ENCODE measurements at places on chromosomes 1 and 21.

- no peak for DNase-seq
Measured at GRCh38 chr1:192559115-192560006, 16.2 kb upstream of the RGS1 start.

GRCh38 chr21:29105218-29105617, 25.2 kb upstream of the MAP3K7CL start:
- DNase-seq = no peak

- no peak for DNase-seq
Measured at GRCh38 chr1:6970221-6970620, 185.0 kb downstream of the CAMTA1 start.

DNA sequence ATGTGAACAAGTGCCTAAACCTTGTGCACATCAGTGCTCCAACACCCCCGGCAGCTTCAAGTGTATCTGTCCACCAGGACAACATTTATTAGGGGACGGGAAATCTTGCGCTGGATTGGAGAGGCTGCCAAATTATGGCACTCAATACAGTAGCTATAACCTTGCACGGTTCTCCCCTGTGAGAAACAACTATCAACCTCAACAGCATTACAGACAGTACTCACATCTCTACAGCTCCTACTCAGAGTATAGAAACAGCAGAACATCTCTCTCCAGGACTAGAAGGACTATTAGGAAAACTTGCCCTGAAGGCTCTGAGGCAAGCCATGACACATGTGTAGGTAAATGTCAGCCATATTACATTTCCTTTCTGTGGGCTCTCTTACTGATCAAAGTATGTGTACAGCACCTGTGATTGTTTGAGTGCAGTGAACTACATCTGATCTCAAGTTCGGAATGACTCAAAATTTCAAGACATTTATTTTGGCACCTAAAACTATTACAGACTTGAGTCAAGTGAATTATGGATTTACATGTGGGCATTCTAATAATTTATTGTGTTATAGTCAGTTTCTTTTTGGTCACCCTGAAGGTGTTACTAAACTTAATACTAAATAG, 196.5 kb downstream of the TPR start:
- DNase-seq = no peak

- no peak for DNase-seq
Measured at GRCh38 chr1:171622152-171622462, at the start of gene MYOCOS. Gene MYOCOS, plus strand, starts transcription at chr1:171622243. Its CDS starts 1,641 bp downstream, at chr1:171623884.

DNA sequence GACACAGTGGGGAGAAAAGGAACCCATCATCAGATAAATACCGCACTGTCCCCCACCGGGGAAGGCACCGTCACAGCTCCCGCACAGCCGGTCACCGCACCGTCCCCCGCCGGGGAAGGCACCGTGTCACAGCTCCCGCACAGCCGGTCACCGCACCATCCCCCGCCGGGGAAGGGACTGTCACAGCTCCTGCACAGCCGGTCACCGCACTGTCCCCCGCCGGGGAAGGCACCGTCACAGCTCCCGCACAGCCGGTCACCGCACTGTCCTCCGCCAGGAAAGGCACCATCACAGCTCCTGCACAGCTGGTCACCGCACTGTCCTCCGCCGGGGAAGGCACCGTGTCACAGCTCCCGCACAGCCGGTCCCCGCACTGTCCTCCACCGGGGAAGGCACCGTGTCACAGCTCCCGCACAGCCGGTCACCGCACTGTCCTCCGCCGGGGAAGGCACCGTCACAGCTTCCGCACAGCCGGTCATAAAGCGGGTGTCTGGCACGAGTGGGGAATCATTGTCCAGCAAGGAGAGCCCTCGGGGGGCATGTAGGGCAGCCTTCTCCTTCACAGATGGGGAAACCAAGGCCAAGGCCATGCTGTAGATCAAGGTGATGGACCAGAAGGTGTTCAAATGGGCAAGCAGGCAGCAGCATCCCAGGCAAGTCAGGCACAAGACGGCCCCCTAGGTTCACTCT, 280.1 kb downstream of the NPHP4 start:
- no peak for DNase-seq

GRCh38 chr1:17984583-17984982, 123.0 kb upstream of the IGSF21 start:
- no peak for DNase-seq

DNA sequence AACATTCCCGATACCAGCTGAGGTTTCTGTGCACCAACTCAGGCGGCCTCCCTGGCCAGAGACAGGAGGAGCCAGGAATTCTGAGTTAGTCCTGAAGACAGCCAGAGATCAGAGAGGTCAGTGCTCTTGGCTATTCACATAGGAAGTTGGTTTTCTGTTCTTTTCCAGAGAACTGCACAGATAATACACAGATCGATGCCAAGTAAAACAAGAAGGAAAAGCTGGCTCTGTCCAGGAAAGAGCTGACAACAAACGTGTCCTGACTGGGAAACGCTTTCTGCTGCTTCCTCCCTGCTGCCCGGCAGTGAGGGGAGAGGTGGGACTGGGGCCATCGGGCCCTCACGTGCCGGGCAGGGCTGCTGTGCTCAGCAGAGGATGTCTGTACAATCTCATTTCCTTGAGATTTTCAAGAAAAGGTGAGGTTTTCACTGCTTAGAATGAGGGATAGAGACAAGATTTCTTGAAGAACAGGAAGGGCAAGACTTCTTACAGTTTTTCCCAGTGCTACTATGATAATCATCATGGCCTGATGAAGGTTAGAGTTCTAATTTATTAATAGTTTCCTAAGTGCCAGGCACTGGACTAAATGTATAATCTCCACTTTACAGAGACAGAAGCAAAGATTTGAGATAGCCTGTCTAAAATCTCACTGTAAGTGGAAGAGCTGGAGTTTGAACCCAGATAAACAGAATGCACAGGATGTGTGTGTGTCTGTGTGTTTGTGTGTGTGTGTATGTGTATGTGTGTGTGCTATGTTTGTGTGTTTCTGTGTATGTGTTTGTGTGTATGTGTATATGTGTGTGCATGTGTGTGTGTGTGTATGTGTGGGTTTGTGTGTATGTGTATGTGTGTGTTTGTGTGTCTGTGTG, 211.0 kb upstream of the RAB4A start:
- DNase-seq = no peak

- DNase-seq = peak; percentile 61
Measured at GRCh38 chr1:117754061-117754969, 148.5 kb downstream of the TENT5C start.

DNA sequence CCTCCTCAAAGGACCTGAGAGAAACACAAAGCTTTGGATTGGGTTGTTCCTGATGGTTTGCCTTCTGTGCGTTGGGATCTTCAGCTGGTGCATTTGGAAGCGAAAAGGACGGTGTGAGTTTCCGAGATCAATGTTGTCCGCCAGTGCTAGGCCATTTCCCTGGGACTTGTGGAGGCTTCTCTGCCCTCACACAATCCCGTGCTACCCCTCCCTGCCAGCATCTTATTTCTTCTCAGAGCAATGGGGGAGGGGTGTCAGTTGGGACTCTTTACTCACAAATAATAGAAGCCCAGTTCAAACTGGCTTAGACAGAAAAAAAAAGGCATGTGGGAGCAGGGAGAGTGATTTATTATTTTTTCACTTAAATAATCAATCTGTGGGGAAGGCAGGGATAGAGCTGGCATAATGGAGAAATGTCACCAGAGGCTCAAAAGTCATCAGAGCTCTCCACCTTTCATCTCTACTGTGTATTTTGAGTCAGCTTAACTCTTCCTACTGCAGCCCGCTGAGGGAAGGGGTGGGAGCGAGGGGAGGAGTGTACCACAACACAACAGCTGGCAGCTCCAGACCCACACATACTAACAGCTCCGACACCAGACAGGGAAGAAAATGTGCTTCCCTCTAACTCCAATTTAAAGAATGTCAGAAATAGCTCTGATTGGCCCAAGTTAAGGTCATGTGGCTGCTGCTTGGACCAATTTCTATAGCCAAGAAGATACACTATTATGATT, 22.4 kb downstream of the LY9 start:
- DNase-seq = no peak

GRCh38 chr21:19468991-19469715, 1065.6 kb upstream of the TMPRSS15 start:
- no peak for DNase-seq

GRCh38 chr1:195278644-195279043, 1329.6 kb downstream of the KCNT2 start:
- DNase-seq = no peak

GRCh38 chr1:25197235-25197975, 34.9 kb downstream of the SYF2 start:
- no peak for DNase-seq

DNA sequence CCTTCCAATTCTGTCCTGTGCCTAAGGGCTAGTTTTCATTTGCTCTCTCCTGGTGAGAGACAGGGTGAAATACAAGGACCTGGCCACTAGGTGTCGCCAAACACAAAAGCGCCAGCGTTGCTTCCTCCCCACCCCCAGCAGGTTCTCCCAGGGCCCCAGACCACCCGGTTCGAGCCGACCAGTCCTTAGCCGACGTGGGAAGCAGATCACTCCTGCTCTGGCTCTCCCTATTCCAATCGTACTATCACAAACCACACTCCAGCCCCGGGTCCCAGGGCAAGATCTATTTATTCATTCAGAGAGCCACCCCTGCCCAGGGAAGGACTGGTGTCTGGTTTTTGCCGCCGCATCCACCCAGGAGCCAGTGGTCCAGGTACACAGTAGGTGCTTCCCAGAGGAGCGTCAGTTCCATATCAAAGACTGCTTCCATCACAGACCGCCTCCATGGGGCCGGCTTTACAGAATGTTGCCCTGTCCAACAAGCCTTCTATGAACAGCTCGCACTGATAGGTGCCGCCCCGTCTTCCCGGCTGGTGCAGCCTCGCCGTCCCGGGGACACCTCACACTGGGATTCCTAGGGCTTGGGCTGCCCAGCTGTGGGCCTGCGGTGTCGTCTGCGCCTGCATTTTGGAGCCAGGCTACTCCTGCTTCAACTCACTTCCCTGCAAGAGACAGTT, 35.0 kb downstream of the CTNNBIP1 start:
- DNase-seq = peak; percentile 79

DNA sequence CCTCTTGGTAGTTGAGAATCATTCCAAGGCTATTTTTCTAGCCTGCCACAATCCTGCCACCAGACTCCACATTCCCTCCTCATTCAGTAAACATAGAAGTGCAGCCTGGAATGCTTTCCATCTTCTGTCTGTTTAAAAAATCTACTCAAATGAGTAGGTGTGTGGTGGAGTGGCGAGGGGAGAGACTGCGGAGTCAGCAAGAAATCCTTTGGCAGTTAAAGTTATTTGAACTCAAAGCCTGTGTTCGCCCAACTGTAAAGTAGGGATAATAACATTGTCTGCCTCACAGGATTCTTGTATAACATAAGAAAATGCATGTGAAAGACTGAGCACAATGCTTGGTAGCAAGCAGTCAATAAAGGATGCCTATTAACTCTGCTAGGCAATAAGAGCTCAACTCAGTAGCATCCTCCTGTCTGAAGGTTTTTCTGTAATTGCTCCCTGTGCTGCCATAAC, 22.2 kb upstream of the DPT start:
- DNase-seq = no peak

- DNase-seq = no peak
Measured at GRCh38 chr21:16279731-16280581, 550.2 kb downstream of the USP25 start.

GRCh38 chr1:66623812-66624211, 89.9 kb downstream of the SGIP1 start:
- DNase-seq = no peak

DNA sequence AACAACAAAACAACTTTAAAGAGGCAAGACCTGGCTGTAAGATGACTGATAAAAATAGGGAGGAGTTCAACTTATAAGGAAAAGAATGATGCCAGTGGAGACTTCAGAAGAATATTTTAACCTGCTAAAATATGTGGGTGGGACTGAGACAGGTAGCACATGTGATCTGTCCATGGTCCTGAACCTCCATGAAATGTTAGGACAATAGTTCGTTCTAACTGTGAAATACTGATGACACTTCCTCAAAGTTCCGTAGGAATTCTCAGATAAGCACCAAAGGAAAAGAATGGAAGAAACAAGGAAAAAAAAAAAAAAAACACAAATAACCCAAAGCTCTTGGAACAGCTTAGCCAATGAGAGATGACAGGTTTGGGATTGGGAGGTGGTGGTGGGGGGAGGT, 44.7 kb downstream of the CDC42BPA start:
- DNase-seq = peak; percentile 0

GRCh38 chr1:186236921-186237320, 138.1 kb downstream of the TPR start:
- DNase-seq = no peak

DNA sequence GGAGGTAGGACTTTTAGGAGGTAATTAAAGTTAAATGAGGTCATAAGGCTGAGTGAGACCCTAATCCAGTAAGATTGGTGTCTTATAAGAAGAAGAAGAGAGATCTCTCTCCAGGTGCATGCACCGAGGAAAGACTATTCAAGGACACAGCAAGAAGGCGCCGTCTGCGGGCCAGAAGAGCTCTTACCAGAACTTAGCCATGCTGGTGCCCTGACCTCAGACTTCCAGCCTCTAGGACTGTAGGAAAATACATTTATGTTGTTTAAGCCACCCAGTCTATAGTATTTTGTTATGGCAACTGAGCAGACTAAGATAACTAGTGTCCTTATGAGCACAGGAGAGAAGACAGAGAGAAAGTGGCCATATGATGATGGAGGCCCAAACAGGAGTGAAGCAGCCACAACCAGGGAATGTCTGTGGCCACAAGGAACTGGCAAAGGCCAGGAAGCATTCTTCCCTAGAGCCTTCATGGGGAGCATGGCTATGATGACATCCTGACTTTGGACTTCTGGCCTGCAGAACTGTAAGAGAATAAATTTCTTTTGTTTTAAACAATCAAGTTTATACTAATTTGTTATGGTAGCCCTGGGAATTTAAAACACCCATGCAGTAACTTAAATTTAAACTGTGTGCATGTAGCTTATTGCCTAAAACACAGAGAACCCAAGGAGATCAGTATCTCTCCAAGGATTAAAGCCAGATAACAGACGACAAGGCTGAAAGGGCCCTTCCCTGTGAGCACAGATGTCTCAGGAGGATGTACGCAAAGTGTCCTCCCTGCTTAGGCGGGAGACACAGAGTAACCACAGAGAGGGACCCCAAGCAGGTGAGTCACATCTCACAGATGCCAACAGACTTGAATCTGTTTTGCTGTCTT, 9.9 kb upstream of the CD58 start:
- no peak for DNase-seq

DNA sequence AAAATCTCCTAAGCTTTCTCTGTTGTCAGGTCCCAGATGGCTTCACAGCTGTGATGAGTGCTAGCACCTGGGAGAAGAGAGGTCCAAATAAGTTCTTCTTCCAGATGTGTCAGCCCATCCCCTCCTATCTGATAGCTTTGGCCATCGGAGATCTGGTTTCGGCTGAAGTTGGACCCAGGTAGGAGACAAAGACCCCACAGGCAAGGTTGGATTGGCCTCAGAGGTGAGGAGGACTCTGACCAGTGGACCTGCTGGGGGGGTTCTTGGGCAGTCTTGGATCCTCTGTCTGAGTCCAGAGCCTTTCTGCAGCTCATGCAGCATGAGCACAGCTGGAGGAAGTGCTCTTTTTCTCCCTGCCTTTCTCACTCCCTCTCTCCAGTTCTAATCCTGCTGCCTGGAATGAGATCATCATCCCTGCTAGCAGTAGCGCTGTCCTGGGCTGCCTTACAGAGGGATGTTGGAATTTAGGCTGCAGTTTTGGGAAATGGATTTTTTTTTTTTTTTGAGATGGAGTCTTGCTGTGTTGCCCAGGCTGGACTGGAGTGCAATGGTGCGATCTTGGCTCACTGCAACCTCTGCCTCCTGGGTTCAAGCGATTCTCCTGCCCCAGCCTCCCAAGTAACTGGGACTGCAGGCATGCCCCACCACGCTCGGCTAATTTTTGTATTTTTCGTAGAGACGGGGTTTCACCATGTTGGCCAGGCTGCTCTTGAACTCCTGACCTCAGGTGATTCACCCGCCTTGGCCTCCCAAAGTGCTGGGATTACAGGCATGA, 7.1 kb downstream of the RNPEP start:
- DNase-seq = no peak

- peak; percentile 49 for DNase-seq
Measured at GRCh38 chr1:53765657-53766056, 26.7 kb upstream of the GLIS1 start.
